ENCODE measurements at places on chromosomes 11 and 22.

- no peak for DNase-seq
Measured at GRCh38 chr11:59900366-59901126, 22.0 kb downstream of the OOSP3 start.

DNA sequence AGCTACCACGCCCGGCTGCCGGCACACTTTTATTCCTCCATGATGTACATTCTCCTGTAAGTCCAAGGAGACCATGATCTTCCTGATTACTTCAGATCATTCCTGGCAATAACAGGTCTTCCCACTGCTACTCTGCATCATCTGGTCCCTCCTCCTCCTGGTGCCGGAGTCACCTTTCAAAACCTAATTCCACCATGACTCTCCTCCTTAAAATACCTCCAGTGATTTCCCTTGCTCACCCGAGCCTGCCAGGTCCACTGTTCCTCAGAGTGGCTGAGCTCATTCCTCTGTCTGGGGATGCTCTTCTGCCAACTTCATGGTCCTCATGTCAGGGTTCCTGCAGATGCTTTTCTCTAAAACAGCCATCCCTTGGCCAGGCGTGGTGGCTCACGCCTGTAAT is 3.9 kb upstream of the LTBP3 start:
- DNase-seq: no peak

DNA sequence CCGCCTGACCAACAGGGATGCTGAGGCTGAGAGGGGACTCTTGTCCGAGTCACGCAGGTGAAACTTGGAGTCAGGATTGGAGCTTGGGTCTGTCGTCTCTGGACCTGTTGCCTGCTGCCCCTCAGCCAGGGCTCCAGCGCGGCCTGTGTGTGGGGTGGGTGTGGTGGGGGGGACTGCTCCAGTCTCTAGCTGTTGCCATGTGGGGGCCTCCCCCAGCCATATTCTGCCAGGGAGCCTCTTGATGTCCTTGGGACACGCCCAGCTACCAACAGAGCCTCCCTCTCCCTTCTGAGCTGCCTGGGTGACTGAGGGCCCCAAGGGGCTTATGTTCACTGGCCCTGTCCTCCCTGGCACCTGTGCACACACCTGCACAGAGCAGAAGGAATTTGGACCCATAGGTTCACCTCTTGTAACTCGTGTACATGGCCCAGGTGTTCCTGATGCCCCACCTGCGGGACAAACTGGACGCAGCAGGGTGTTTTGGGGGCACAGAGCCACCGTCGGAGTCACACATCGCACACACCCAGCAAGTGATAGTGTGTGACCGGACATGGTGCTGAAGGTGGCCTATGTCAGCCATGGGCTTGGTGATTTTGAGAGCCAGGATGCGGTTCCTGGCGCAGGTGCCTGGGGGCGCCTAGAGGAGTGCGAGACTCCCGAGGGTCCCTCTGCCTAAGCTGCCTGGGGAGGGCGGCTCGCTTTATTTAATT is 252.3 kb downstream of the TBC1D22A start:
- DNase-seq: no peak

DNA sequence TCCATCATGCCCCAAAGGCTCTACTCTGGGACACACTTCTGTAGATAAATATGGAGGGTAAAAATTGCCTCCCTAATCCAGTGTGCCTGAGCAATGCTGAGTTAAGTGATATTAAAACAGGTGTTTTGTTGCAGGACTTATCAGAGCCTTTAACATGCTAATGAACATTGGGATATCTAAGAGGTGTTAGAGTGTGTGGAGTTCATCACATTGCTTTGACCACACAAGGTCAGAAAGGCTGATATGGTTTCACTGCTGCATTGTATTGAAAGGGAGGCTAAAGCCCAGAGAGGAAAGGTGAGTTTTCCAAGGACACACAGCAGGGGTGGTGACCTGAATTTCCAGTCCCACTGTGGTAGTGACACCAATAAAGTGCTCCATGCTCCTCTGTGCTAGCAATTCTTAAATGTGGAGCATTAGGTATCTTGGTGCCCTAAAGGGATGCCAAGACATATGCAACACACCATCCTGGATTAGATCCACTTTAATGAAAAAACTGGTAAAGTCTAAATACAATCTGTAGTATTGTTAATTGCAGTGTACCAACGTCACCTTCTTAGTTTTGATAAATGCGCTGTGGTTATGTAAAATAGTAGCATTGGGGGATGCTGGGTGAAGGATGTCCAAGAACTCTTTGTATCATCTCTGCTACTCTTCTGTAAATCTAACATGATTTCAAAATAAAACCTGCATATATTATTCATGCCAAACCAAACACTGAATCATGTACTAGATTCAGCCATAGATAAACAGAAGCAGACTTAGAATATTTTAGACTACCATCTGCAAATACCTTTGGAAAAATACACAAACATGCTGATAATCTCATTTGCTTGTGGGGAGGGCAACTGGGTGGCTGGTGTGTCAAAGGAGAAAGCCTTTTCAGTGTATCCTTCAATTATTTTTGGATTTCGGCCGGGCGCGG is 45.8 kb downstream of the MIAT start:
- DNase-seq: no peak

DNA sequence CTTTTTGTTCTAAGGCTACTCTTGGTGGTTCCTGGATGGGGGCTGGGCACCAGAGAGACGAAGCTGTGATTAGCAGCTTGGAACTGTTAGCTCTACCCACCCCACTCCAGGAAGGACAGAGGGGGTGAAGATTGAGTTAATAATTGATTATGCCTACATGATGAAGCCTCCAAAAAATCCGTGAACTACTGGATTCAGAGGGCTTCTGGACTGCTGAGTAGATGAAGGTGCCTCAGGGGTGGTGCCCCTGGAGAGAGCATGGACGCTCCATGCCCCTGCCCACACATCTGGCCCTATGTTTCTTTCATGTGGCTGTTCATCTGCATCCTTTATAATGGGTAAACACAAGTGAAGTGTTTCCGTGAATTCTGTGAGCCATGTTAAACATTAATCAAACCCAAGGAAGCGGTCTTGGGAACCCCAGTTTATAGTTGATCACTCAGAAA is 47.3 kb upstream of the CYP2D6 start:
- no peak for DNase-seq

DNA sequence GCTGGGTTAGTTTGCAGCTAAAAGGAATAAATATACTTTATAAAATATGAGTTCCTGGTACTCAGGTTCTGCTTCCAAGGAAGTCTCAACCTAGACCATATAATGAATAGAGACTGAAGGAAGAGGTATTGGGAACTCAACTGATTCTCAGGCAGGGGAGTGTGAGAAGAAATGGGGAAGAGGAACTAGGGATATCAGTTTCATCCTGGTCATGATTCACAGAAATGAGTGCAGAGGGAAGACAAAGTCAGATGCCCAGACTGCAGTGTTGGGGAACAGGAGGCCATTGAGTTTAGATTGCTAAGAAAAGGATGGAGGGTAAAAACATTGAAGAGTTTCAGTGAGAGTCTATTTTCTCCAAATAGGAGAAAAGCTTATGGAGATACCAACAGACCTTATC is 28.8 kb downstream of the PLAAT5 start:
- DNase-seq: no peak

Measured in CD4-positive, alpha-beta T cell treated with Interleukin-10 for 1 hour (primary cell).